ENCODE measurements at places on chromosomes 16 and 17.
A peak's percentile ranks its signal among the peaks of the same experiment; 100 is the strongest.

GRCh38 chr17:55811536-55811935 is 60.7 kb downstream of the PCTP start:
- no peak for DNase-seq

DNA sequence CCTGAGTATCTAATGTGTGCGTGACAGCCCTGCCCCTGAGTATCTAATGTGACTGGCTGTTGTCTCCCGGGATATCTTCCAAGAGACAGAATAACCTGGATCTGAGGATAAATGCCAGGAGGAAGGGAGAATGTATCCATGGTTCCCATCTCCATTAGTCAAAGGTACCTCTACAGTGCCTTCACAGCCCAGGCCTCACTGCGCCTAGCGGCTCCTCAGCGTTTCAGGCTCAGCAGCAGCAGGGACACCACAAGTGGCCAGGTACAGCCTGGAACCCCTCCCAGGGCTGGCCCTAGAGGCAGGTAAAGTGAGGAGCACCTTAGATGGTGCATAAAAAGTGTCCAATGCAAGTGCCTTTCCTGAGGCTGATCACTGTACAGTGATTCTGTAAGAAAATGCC is 32.0 kb downstream of the SOCS3 start:
- no peak for DNase-seq

DNA sequence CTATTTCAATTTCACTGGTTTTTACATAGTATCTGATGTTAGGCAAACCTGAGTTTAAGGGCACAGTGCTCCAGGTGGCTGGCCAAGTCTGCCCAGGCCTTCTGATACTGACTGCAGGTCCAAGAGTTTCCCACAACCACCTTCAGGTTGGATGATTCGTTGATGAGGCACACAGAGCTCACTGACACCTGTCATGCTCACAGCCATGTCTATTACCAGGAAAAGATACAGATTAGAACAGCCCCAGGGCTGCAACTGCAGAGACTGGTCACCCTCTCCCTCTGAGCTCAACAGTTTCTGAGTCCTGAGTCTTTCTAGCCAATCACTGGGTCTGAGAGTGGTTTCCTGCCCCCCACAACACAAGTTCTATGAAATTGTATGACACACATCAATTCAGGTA is 37.2 kb downstream of the MEAK7 start:
- DNase-seq, result no peak

DNA sequence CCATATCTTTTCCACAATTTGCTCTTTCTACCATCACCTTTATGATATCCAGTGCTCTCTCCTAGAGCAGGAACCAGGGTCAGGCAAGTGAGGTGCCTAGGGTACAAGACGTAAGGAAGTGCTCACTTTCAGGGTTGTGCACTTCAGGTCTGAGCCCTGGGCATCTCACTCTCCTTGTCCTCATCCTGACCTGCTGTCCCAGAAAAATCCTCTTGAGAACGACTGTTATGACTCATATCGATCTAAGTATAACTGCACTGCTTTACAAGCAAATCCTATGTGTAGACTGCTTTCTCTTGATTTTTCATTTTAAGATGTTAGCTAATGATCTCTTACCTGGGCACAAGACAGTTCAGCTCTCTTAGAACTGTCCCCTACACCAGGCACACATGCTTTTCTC is 100.1 kb downstream of the TMEM100 start:
- DNase-seq, result no peak

DNA sequence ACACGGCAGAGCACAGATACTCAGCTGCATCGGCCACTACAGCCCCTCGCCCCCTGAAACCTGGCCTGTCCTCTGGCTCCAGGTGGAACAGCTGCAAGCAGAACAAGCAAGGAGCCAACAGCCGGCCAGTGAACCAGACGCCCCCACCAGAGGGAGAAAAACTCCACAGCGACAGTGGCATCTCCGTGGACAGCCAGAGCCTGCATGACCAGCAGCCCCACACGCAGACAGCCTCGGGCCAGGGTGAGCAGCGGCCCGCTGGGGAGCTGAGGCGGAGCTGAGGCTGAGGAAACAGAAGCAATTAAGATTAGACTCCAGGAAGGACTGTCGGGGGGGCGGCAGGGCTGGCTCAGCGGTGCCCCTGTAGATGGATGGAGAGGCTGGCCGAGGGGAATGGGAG is 16.7 kb downstream of the NGFR start:
- no peak for DNase-seq

- DNase-seq, result no peak
These were observed 236.4 kb upstream of the AXIN2 start for GRCh38 chr17:65797809-65798208.

GRCh38 chr16:86396422-86396821 is 113.9 kb upstream of the FOXF1 start:
- no peak for DNase-seq

GRCh38 chr16:1584926-1585484 is 26.9 kb downstream of the IFT140 start:
- no peak for DNase-seq

GRCh38 chr16:63037761-63038396 is 1001.6 kb upstream of the CDH8 start:
- DNase-seq, result no peak

DNA sequence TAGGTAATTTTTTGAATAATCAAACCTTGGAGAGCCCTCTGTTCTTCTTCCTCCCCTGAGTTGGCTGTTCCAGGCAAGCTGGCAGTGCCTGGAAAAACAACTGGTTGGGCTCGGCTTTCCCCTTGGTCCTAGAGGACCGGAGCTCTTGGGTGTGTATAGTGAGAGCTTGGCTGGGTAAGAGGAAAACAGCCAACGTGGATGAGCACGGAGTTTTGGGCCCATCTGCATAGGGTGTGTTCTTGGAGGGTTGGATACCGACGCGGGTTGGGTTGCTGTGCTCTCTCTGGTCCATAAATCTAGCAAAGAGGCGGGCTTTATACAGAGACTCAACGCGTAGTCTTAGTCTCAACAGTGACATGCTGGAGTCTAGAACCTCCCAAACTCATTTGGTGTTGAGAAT is 23.2 kb downstream of the ITGB3 start:
- no peak for DNase-seq

DNA sequence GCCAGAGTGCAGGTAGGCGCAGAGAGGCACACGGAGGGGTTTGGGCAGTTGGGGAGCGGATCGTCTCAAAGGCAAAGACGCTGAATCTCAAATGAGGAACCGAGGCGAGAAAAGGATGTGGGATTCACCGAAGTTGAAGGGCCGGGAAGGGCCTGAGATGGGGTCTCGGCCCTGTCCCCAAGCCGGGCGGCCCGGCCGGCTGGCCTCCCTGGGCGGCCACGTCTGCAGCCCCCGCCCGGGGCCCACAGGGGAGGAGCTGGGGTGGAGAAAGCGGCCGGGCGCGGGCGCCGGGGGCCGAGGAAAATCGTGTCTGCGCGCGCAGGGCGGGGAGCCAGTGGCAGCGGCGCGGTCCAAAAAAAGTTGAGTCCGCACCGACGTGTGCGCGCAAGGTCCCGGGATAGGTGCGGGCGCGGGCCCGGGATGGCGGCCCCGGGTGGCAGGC is 458 bp downstream of the SLC12A4 start:
- peak; percentile 39 for DNase-seq

- DNase-seq, result no peak
These were observed 15.5 kb upstream of the USP22 start for GRCh38 chr17:21058098-21058893.

GRCh38 chr17:78759969-78760352 is 22.1 kb downstream of the CYTH1 start:
- DNase-seq, result no peak

DNA sequence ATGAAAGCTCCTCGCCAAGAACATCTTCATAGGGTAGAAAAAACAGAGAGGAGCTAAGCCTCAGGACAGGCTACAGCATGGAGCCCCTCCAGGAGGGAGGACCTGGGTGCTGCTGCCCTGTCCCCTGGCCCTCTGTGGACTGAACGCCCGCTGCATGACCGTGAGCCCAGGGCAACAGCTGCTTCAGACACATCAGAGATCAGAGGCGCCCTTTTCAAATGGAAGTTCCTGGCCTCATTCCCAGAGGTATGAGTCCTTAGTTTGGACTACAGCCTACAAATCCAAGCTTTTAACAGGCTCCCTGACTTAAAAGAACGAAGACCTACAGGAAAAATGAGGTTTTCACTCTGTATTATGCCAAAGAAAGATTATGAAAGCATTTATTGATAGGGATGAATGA is 48.5 kb downstream of the ZNF18 start:
- no peak for DNase-seq

GRCh38 chr17:11786711-11787438 is 188.6 kb downstream of the DNAH9 start:
- DNase-seq, result no peak

GRCh38 chr17:47253541-47254402 is at the start of gene ITGB3:
TSS of gene ITGB3 (plus strand) at chr17:47253827. CDS start at chr17:47253862, 35 bp downstream.
- peak; percentile 13 for DNase-seq

DNA sequence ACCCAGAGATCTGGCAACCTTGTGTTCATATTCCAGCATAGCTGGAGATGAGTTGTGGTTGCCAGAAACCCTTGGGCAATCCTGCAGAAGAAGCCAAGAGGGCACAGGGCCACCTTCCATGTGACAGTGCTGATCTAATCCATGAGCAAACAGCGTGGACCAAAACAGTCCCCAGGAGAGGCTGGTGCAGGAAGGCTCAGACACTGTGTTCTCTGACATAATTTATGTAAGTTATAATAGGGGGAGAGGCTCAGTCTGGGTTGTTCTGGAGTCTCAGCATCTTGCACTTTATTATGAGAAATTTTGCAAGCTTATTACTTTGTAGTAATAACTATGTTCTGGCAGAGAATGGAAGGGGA is 273.9 kb downstream of the HAPSTR1 start:
- no peak for DNase-seq

DNA sequence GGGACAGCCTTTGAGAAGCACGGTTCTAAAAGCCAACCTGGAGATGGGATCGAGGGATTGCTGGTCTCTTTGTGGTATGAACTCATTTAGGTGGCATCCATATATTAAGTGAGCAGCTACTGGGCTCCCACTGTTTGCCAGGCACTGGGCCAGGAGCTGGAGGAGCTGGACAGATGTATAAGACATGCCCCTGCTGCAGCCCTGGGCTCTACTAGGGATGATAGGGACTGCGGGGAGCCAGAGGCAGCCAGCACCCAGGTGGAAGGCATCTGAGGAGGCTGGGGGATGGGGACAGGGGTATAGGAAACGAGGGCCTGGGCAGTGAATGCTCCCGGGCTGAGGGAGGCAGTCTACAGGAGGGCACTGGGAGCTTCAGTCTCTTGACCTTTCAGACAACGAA is 53.0 kb upstream of the MEAK7 start:
- no peak for DNase-seq

DNA sequence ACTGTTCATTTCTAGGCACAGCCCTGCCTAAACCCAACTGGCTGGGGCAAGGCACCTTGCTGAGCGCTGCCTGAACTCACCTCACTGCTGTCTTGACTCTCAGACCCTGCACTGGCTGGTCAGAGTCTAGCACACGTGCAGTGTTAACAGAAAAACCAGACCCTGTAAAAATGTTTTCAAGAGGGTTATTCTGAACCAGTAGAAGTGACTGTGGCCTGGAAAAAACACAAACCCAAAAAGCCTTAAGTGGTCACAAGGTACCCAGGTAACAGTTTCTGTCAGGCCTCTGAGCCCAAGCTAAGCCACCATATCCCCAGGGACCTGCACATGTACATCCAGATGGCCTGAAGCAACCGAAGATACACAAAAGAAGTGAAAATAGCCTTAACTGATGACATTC is 6.1 kb upstream of the EIF4A3 start:
- no peak for DNase-seq

DNA sequence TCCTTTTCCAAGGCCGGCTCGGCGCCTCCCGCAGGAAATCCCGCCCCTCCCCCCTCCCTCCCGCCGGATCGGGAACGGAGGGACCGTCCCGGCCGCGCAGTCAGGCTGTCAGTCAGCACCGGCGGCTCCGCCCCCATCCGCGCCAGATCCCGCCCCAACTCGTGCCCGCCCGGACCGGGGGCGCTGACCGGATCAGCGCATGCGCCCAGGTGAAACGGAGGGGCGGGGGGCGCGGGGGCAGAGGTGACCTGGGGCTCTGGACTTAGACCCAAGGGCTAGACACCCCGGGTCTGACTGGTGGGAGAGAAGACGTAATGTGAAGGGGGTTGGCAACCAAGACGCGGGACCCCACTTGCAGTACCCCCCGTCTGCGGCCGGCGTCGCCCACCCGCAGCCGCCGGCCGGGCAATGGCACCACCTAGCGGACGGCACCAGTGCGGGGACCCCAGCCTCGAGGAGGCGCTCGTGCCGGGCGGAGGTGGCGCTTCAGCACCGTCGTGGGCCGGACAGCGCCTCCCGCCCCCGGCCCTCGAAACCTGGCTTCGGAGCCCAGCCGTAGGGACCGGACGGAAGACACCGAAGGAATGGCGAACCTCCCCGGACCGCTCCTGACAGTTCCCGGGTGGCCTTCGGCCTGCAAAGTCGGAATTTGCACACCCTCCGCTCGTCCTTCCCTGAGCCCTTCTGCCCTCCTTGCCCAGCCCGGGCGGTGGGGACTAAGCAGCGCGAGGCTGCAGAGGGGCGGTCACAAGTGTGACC is at the start of gene CASKIN2:
Gene CASKIN2 (minus strand): TSS at position 42 of the 759 bp plus-strand sequence. CDS start 1,733 bp downstream, outside the sequence.
- peak; percentile 79 for DNase-seq

DNA sequence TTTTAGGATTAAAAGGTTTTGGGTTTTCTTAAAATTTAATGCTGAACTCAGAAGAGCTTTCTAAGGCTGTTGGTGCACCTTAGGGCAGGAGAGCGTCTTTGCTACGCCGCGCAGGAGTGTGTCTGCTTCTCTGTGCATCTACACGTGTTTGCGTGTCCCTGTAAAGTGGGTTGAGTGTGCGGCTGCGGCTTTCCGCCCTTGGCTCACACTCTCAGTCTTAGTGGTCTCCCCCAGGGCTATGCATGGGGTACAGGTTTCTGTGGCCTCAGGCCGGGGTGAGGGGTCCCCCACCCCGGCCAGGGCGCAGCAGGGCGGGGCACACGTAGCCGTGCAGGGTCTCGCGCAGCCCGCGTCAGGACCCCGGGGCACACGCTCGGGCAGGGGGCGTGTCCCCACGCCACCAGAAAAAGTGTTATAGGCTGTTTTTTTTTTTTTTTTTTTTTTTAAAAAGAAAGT is 727 bp upstream of the TENT4B start:
- peak; percentile 65 for DNase-seq

- peak; percentile 45 for DNase-seq
These were observed 12.7 kb upstream of the SPNS2 start for GRCh38 chr17:4485676-4486646.

GRCh38 chr17:64400642-64401041 is 10.0 kb upstream of the PECAM1 start:
- no peak for DNase-seq

DNA sequence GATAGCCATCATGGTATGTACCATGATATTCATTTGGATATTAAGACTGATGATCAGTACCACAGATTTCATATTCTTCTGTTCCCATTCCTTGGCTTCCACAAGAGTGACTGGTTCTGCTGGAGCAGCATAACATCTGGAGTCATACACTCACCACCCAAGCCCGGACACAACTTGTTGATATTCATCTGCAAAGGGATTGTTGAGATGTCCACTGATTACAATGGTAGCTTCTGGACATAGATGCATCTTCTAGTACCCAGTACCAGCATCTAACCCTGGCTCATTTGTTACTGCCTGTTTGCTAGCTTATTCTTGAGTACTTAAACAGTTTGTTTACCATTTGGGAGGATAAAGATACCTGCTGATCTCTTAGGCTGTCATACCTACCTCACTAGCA is 235.7 kb upstream of the AXIN2 start:
- no peak for DNase-seq
